ENCODE measurements at places on chromosomes 6 and 20. TPM values are rescaled to one million over a fixed set of nuclear protein-coding genes. Genes with fewer than 3 reads are reported as not detected.

KIZ gene
- total RNA-seq = 28.3 TPM

CYP39A1 gene
- total RNA-seq = 7.0 TPM

MRS2 gene
- total RNA-seq = 25.0 TPM

WFDC10B gene
- not detected for total RNA-seq

C2 gene
- total RNA-seq = 10.0 TPM

MGME1 gene
- 5.2 TPM for total RNA-seq

HLA-DMB gene
- 12.0 TPM for total RNA-seq

BHLHE23 gene
- not detected for total RNA-seq

TRIM15 gene
- not detected for total RNA-seq

GSTA2 gene
- not detected for total RNA-seq

BEND6 gene
- 0.45 TPM for total RNA-seq

TSPO2 gene
- total RNA-seq = not detected

MYT1 gene
- total RNA-seq = not detected

CALHM6 gene
- total RNA-seq = 1.2 TPM

FAM217A gene
- total RNA-seq = not detected

HLA-DMA gene
- 19.1 TPM for total RNA-seq

MYBL2 gene
- not detected for total RNA-seq

GRCh38 chr6:138965971-138966370, 22.1 kb downstream of the REPS1 start:
- no peak for DNase-seq

- DNase-seq = no peak
Observed at GRCh38 chr6:90586546-90586835, 381 bp downstream of the MAP3K7 start.

DNA sequence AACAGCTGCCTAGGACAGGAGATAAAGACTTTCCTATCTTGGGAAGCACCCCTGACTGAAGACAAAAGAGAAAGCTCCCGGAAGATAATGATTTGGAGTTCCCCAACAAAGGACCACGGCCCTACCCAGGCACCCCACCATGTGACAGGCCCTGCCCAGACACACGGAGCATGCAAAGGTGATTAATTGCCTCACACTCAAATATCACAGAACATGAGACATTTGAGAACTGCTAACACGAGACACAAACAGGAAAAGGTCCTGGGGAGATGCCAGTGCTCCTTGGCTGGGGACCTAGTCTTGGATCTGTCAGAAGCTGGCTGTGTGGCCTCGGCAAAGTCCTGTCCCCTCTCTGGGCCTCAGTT, 82.5 kb upstream of the PTPN1 start:
- no peak for DNase-seq

- no peak for DNase-seq
Observed at GRCh38 chr20:18103497-18103896, 34.2 kb upstream of the KAT14 start.

DNA sequence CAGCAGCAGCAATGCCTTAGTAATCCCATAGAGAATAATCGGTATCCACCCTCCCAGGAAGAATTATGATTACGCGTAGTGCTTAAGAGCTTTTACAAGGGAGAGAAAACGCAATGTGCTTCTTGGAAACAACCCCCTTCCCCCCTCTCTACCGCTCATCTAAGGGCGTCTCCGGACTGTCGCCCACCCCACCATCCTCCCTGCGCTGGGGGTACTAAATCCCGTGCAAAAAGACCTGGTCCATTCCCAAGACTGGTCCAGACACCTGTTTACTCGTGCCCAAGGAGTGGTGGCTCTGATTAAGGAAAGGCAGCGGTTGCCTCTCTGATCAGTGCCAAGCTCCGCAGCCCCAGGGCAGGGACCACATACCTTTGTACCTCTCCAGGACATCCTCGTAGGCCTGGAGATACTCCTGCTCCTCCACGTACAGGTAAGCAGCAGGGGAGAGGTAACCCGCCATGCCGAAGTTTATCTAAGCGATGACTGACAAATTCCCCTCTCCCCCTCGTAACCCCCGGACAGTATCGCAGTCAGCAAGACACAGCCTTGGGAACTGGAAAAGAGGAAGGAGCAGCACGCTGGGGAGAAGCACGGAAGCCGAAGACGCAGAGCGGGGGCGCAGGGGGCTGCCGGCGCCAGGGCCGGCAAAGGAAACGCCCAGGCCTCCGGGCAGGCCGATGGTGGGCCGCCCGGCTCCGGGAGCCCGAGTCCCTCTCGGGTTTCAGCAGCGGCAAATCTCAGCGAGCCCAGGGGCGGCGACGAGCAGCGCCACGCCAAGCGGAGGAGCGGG, 112.0 kb upstream of the BEND6 start:
- no peak for DNase-seq

- no peak for DNase-seq
Observed at GRCh38 chr6:12602342-12602741, 114.2 kb upstream of the PHACTR1 start.

GRCh38 chr6:74439123-74439811, 743.3 kb downstream of the CD109 start:
- DNase-seq = no peak

DNA sequence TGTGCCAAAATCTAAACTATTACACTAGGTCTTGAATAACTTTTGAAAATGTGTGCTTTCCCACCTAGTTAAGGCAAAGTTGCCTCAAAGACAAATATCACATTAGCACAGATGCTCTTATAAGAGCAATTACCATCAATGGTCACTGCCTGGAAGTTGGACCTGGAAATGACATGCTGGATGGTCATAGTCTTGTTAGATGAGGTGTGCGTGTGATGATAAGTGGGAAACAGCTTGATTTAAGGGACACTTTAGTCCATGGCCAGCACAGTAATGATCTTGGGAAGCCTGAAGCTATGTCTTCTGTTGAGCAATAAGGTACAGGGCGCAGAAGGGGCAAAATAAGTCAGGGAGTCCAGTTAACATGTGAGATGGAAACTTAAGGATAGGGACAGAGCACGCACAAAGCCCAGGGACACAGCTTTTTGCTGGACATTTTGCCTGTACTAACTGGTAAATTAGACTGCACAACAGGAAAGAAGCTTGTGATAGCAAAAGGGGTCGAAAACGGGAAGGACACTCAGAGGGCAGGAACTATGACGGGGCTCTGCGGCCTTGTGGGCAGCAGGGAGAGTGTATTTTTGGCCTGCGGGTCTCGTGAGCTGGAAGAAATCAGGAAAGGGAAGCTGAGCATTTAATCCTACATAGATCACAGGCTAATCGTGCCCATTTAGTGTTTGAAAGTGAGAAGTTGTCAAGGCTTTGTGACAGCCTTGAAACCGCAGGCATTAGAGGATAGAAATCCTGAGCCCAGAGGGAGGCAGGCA, 66.7 kb upstream of the BMP2 start:
- peak; percentile 91 for DNase-seq

GRCh38 chr6:52125139-52125538, 37.7 kb upstream of the PKHD1 start:
- DNase-seq = peak; percentile 55

- no peak for DNase-seq
Observed at GRCh38 chr6:108862479-108863191, 14.4 kb downstream of the ARMC2 start.

GRCh38 chr6:162543221-162543620, 184.3 kb downstream of the PRKN start:
- peak; percentile 66 for DNase-seq

- DNase-seq = no peak
Observed at GRCh38 chr6:33923857-33924514, 120.2 kb upstream of the MLN start.

GRCh38 chr6:87806635-87807034, 104.6 kb upstream of the AKIRIN2 start:
- DNase-seq = no peak

- no peak for DNase-seq
Observed at GRCh38 chr6:137911675-137912191, 44.7 kb downstream of the TNFAIP3 start.

GRCh38 chr6:13859871-13860555, 45.7 kb upstream of the MCUR1 start:
- no peak for DNase-seq

GRCh38 chr6:34525431-34526175, 30.5 kb downstream of the SPDEF start:
- no peak for DNase-seq

- DNase-seq = no peak
Observed at GRCh38 chr20:50425076-50425475, 85.1 kb upstream of the PTPN1 start.

DNA sequence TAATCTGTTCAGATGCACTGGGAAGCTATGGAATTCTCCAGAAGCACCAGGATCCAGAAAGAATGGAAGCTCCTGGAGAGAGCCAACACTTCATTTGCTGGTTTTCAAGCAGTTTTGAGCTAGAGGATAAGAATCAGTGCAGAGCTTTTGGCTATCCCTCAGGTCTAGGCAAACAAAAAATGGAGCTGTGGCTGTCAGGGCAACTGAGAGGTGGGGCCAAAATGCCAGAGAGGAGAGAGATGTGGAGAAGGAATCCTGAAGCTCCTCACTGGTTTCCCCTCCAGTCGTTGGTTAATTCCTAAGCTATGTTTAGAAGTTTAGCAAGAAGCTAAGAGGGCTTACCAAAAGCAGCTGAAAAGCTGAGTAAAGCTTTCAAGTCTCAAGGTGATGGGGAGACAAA, 294.2 kb upstream of the JARID2 start:
- no peak for DNase-seq

DNA sequence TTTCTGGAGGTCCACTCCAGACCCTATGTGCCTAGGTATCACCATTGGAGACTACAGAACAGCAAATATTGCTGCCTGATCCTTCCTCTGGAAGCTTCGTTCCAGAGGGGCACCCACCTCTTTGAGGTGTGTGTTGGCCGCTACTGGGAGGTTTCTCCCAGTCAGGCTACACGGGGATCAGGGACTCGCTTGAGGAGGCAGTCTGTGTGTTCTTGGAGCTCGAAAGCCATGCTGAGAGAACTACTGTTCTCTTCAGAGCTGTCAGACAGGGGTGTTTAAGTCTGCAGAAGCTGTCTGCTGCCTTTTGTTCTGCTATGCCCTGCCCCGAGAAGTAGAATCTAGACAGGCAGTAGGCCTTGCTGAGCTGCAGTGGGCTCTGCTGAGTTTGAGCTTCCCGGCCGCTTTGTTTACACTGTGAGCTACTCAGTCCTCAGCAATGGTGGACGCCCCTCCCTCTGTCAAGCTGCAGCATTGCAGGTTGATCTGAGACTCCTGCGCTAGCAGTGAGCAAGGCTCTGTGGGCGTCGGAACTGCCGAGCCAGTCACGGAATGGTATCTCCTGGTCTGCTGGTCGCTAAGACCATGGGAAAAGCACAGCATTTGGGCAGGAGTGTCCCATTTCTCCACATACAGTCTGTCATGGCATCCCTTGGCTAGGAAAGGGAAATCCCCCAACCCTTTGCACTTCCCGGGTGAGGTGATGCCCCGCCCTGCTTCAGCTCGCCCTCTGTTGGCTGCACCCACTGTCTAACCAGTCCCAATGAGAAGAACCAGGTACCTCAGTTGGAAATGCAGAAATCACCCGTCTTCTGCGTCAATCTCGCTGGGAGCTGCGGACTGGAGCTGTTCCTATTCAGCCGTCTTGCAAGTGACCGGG, 32.5 kb upstream of the ASCC3 start:
- no peak for DNase-seq

DNA sequence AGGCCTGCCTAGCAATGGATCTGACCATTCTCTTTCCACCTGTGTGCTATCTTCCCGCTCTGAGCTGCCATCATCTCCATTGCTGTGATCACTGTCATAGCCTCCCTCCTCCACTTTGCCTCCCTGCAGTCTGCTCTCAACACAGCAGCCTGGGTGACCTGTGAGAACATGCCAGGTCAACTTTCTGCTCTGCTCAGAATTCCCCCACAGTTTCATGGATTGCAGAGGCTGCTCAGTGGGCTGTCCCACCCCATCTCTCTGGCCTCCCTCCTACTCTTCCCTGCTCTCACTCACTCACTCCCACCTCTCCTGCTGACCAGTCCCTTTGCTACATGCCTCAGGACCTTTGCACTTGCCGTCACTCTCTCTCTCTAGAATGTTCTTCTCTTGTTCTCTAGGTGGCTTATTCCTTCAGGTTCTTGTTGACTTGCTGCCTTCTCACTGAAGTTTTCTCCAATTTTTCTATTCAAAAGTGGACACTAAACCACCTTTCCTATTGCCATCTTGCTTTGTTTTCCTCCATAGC, 159.9 kb downstream of the CD83 start:
- no peak for DNase-seq

GRCh38 chr20:38225900-38226263, 34.7 kb downstream of the KIAA1755 start:
- no peak for DNase-seq

DNA sequence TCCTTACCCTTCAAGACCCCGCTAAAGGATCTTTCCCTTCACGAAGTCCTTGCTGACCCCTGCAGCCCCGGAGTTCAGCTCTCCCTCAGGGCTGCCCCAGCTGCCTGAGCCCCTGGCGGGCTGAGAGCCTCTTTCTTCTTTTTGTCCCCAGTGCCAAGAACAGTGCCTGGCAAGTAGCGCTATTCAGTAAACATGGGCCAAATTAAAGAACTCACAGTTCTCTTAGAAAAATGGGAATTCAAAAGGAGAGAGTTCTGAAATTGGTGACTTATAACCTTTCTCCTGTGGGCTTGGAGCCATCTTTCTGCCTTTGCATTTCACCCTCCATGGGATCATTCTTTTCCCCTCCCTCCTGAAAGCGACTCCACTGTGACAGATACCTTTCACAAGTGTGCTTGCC, 227.2 kb downstream of the TMEM242 start:
- DNase-seq = no peak

DNA sequence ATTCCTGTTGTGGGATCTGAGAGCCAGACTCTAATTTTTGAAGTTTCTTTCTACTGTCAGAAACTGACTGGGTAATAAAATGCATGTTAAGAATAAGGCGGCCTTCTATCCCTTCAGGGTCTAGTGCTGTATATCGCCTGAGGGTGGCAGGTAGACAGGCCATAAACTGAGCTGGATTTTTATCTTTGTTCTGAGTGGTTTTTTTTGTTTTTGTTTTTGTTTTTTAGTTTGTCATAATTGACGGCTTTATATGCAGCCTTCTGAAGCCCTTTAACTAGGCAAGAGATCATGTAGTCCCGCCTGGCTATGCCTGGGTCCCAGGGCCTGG, 747.7 kb upstream of the ADGRB3 start:
- no peak for DNase-seq

- DNase-seq = no peak
Observed at GRCh38 chr6:30862156-30862875, 22.0 kb upstream of the DDR1 start.

DNA sequence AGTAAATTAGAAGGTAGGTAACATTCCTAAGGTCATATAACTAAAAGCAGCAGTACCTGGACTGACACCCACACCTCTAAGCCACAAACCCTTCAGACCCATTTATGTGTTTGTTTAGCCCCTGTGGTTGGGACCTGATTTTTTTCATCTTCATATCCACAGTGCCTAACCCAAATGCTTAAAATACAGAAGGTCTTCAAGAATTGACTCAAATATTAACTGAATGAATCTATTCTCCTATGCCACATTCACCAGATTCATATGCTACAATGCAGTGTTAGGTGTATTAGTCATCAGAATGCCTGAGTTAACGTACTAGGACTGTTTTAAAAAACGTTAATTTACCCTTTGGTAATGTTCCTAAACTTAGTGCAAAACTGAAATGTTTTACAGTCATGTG, 124.8 kb downstream of the AHI1 start:
- no peak for DNase-seq

- DNase-seq = peak; percentile 64
Observed at GRCh38 chr6:6565488-6565887, 23.0 kb upstream of the LY86 start.

GRCh38 chr6:133187657-133188453, 53.3 kb upstream of the EYA4 start:
- DNase-seq = no peak

GRCh38 chr6:79574630-79575225, 37.5 kb upstream of the LCA5 start:
- DNase-seq = no peak

Data from esophagus muscularis mucosa (tissue), 4 donors.